ENCODE measurements at places on chromosomes 5 and 9.

DNA sequence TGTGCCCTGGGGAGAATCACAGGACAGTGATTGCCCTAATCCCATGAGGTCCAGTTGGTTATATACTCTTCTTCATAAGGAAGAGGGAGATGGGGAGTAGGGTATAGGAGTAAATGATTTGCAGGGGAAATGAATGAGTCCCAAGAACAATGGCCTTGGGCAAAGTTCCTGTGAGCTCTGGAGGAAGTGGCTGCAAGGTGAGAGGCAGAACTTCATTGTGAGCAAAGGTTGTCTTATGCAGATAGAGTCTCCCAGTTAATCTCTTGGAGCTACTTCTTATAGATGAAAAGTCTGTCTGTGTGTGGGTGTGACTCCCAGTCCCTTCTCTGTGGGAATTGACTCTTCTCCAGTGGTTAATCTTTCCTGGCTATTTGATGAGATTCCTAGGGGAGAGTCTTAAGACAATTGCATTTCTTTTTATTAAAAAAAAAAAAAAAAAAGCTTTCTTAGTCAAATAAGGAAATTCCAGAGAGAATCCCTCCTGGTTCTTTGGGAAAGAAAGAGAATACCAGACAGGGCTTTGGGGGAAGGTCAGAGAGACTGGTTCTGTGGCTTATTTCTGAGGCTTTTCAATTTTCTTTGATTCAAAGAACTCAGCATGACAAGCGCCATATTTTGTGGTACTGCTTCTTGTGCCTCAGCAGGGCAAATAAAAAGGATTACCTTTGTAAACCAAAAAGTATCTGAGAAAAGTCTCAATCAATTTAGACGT is 33.6 kb upstream of the MEGF10 start:
- DNase-seq = no peak
- no peaks in the 10 kb centered on the region for H3K36me3 ChIP-seq
- no peaks in the 10 kb centered on the region for H3K27me3 ChIP-seq
- no peak overlapping the region for H3K4me3 ChIP-seq
- no peak overlapping the region for H3K27ac ChIP-seq

- peaks cover 4% of the 10 kb centered on the region for H3K4me1 ChIP-seq
- H3K36me3 ChIP-seq = no peaks in the 10 kb centered on the region
- no peaks in the 10 kb centered on the region for H3K27me3 ChIP-seq
- no peak overlapping the region for H3K4me3 ChIP-seq
These were observed 462.6 kb upstream of the PAPPA start for GRCh38 chr9:115690786-115691496.

DNA sequence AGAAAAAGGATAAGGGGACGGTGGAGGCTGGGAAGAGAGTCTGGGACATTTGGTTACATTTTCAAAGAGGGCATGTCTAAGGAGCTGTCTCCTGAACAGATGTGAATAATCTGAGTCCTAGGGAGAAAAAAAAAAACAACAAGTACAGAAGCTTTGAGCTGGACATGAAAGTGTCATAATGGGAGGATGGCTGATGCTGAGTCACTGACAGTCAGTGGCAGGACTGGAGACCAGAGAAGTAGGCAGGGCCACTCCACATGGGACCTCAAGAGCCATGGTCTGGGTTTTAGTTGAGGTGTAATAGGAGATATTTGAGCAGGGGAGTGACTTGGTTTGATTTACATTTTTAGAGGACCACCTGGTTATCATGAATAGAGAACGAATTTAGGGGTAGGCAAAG is 70.6 kb downstream of the DPYSL3 start:
- H3K4me1 ChIP-seq = peaks cover 7% of the 10 kb centered on the region
- H3K36me3 ChIP-seq = no peaks in the 10 kb centered on the region
- H3K27ac ChIP-seq = no peak overlapping the region

DNA sequence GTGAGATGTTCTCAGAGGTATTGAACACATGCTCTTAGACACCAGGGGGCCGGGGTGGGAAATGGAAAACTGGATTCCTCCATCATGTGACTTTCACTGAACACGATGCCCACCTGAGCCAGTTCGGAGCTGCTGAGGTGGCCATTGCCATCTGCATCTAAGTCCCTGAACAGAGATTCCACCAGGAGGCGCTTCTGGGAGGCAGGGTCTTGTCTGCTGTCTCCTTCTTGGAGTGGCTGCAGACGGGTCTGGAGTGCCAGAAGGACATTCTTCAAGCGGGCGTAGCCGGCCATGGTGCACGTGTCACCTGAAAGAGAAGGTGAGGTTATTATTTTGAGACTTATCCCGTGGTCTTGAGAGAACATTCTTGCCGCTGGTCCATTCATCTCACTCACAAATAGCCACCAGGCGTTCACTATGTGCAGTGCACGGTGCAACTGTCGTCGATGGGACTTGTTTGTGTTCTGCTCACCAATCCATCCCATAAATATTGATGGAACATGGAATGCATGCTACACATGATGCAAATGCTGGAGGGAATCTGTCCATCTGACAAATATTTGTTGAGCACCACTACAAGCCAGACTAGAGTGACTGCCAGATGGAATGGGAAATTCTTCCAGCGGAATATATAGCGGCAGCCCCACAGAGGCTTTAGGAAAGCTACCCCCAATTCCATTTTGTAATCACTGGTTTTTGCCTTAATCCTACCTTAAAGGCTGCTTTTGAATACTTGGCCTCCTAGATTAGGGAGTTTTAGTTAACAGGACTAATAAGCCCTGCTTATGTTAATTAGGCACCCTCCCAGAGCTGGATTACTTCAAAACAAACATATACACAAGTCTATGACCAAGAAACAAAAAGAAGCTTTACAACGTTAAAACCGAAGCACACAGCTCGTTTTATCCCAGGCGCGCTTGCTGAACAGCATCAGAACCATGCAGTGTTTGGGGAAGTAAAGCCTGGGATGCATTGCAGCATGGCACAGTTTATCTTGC is 264.8 kb downstream of the HSPA4 start:
- H3K4me3 ChIP-seq = no peak overlapping the region
- peak; percentile 34 for DNase-seq
- H3K4me1 ChIP-seq = peaks cover 5% of the 10 kb centered on the region
- no peaks in the 10 kb centered on the region for H3K36me3 ChIP-seq

DNA sequence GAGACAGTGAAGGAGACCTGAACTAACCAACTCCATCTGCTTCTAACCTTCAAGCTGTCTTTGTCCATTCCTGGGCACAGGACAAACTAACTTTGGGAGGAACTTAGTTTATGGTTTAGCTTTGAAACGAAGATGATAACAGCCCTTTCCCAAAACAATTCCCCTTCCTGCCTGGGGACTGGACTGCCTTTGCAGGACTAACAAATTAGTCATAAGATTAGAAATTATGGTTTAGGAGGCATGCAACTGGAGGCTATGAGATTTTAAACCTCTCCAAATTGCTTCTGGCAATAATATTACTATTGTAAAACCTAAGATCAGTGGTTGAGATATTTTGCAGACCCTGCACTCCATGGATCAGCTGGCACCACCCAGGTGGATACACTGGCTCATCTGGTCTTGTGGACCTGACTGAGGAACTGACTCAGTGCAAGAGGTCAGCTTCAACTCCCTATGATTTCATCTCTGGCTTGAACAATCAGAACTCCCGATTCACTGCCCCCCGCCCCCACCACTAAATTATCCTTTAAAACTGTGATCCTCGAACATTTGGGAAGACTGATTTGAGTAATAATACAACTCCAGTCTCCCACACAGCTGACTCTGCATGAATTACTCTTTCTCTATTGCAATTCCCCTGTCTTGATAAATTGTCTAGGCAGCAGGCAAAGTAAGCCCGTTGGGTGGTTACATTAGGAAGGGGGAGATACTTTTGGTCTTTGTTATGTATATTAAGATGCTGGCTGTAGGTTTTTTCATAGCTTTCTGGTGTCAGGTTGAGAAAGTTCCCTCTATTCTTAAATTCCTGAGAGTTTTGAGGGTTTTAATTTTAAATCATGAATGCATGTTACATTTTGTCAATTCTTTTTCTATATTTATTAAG is 213.3 kb downstream of the TSSK1B start:
- no peaks in the 10 kb centered on the region for H3K27me3 ChIP-seq
- H3K27ac ChIP-seq = no peak overlapping the region
- no peaks in the 10 kb centered on the region for H3K36me3 ChIP-seq
- peaks cover 36% of the 10 kb centered on the region for H3K4me1 ChIP-seq
- DNase-seq = no peak
- H3K4me3 ChIP-seq = no peak overlapping the region

GRCh38 chr5:154757814-154758406 is 2.7 kb downstream of the LARP1 start:
- H3K4me3 ChIP-seq = peak overlapping the region; percentile 23
- no peaks in the 10 kb centered on the region for H3K27me3 ChIP-seq
- no peaks in the 10 kb centered on the region for H3K36me3 ChIP-seq
- DNase-seq = no peak
- H3K27ac ChIP-seq = peak overlapping the region; percentile 28
